ENCODE measurements at places on chromosomes 4 and X.

DNA sequence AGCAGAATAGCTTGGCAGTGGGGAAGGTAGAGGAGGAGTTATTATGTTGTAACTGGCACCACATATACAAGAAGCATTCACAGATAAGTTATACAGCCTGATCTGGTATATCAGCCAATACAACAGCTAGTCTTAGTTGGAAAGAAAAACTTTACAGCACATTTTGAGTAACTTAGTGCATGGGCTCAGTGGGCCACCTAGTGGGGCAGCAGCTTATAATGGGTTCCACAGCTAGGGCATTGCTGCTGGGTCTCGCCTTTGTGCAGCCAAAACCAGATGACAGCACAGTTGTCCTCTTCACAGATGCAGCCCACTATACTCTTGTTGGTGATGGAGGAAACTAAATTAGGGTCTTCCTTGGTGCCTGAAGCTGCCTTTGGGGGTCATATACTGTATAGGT, 448.1 kb upstream of the RASGEF1B start:
- no peak for DNase-seq

DNA sequence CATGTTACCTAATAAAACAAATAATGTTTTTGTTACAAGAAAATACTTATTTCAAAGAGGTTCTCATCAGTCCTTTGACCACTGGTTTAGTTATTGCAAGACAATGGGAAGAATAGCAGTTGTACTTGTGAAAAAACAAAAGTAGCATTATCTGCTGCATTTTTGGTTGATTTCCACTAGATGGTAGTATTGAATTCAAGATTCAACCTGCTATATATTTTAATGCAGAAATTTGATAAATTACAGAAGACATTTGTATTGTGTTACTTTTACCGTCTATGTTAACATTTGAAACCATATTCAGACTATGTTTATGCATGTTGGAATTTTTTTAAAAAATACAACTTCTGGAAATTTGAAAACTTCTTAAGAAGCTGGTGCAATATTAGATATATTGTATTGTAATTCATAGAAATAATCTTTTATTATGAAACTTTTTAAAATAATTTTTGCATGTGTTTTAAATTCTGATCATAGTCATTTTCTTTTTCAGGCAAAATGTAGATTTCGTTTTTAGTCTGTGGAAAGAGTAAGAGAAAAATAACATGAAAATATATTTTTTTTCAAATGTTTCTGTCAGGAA, 56.4 kb downstream of the SPCS3 start:
- no peak for DNase-seq

DNA sequence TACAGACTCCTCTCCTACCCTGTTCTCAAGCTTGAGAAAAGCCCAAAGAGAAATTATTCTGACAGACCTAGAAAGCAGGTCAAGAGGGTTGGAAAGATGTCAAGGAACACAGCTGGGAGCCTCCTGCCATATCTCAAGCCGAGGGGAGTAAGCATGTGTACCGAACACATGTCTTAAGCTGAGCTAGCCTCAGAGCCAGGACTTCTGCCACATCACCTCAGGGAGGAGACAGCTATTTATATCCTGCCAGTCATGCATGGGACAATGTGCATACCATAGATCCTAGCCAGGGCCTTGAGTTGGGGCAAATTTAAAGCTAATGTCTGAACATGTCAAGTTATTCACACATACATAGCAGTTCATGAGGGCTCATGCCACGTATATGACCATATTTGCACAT, 11.8 kb downstream of the TMEM31 start:
- DNase-seq: no peak

DNA sequence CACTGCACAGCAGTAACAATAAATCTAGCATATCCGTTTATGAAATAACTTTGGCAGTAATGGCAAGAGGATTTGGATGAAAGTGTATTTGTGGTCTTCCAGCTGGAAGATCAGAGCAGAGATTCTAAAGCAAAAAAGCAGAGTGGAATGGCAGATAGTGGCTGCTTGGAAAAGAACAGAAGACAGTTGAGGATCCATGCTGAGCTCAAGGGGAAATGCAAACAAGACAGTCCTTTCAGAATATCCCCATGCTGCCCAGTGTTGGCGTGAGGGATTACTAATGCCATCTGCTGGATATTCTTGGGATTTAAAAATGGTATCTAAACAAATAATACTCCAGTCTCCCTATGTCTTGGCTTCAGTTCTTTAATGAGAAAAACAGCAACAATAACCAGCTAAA, 629.1 kb upstream of the ATOH1 start:
- DNase-seq: no peak

GRCh38 chr4:90099812-90100211, 27.4 kb upstream of the CCSER1 start:
- peak; percentile 40 for DNase-seq

DNA sequence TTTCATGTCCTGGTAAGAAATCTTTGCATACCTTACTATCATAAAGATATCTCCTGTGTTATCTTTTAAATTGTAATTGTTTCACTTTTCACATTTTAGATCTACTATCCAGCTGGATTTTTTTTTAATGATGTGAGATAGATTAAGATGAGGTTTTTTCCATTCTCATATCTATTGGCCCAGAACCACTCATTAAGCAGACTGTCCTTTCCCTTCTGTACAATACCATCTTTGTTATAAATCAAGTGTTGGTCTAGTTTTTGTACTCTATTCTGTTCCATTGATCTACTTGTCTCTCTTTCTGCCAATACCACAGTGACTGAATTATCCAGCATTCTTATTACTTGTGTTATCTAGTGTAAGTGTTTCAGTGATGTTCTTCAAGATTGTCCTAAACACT, 131.6 kb upstream of the TRIM2 start:
- no peak for DNase-seq

DNA sequence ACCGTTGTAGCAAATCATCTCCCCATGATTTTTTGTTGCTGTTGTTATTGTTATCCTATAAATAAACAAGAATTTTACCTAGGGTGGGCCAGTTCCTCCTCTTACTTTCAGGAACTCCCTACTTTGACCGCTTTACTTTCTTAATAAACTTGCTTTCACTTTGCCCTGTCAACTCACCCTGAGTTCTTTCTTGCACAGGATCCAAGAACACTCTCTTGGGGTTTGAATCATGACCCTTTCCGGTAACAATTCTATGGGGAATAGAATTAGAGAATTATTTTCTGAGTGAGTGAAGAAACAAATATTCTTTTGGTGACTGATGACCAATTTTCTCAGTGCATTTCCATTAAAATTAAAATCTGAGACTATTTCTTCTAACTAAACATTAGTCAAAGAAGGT, 584.0 kb upstream of the TENM3 start:
- no peak for DNase-seq

GRCh38 chrX:25721564-25721963, 416.6 kb upstream of the MAGEB18 start:
- no peak for DNase-seq

- no peak for DNase-seq
These were observed 23.5 kb upstream of the BCORL1 start for GRCh38 chrX:129958814-129959492.

GRCh38 chr4:81466841-81467671, 4.7 kb downstream of the RASGEF1B start:
- DNase-seq: peak; percentile 59

DNA sequence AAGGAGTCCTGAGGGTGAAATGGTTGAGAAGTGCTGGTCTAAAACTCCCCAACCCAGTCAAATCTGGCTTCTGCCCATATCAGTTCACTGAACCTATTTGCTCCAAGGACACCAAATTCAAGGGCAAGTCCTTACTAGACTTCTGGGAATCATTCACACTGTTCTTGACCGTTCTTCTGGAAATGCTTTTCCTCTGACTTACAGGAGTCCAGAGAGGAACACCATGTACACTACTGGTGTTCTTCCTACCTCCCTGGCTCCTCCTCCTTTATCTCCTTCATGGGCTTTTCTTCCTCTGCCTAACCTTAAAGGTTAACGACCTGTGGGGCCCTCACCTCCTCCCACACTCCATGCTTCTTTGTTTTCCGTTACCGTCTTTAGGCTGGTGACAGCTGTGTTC, 281.3 kb downstream of the FRMPD4 start:
- no peak for DNase-seq

DNA sequence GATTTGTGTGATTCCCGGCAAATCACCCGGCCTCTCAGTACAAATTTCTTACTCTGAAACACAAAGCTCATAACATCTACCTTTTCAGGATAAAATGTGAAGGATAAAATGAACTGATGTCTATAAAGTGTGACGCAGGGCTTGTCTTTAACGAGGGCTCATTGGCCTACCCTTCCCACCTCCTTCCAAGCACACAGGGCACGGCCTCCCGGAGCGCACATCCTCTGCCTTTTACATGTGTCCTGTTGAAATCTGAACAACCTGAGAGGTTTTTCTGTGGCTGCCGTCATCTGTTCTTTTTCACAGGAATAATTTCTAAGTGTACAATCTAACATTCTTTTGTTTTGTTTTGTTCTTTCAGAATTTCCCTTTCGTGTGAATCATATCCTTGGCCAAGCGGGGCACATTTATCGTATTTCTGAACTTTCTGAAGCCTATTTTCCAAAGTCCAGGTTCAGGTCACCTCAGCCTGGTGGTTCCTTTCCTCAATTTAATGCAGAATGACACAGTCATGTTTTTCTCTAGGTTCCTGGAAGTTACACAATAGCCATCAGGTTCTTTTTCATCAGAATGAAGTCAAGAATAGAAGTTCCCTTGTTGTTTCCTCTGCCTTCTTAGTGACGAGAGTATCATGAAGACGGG, 53.1 kb upstream of the SPRY1 start:
- DNase-seq: no peak

Measured in KG1 (cell line).